ENCODE measurements at places on chromosomes 1 and 21. TPM values are rescaled to one million over a fixed set of nuclear protein-coding genes. Genes with fewer than 3 reads are reported as not detected.
A peak's percentile ranks its signal among the peaks of the same experiment; 100 is the strongest.

GRCh38 chr1:15940110-15941043, 35.5 kb downstream of the ZBTB17 start:
- DNase-seq, result no peak

GRCh38 chr1:100806601-100807000, 87.1 kb downstream of the VCAM1 start:
- DNase-seq, result no peak

DNA sequence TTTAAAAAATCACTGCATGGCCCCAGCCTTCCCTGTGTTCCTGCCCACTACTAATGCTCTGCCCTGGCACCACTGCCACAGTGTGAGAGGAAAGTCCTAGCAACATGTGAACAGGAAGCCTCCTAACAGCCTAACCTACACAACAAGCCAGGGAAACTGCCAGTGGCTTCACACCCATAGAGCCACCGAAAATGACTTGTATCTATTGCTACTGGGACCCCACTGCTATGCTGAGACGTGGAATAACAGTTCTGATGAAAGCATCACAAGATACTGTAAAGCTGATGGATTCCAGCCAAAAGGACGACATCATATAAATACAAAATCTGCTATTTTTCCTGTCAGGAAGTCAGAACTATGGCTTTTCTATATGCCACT, 74.9 kb downstream of the JAK1 start:
- DNase-seq, result peak; percentile 22

KRTAP10-6 gene
- not detected for total RNA-seq

CELSR2 gene
- 5.0 TPM for total RNA-seq

- no peak for DNase-seq
These were observed 30.2 kb upstream of the MGST3 start for GRCh38 chr1:165600793-165601192.
